ENCODE measurements at places on chromosomes 7 and 10. TPM values are rescaled to one million over a fixed set of nuclear protein-coding genes. Genes with fewer than 3 reads are reported as not detected.

The FGL2 gene
- 2.3 TPM for total RNA-seq

The LGI1 gene
- 52.8 TPM for total RNA-seq

The XRCC2 gene
- total RNA-seq = 4.6 TPM

The TMEM130 gene
- 22.6 TPM for total RNA-seq

The DNAH11 gene
- total RNA-seq = 8.3 TPM

The OR2AE1 gene
- total RNA-seq = not detected

Data from diencephalon (tissue), 1 donor.